ENCODE measurements at places on chromosomes 12 and 14.

DNA sequence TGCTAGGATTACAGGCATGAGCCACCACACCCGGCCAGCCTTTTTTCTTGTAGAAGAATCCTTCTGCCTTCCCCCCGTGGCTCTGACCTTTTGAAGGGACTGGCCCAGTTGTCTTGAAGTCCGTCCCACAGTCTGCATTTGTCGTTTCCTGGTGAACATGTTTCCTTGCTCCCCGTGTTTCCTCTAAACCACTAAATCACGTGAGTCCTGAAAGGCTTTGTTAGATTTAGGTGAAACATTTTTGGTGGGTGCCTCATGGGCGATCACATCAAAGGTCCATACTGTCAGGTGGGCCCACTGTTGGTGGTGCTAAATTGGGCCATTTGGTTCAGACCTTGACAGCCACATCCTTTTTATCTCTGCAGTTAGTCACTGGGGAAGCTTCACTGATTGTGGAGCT is 26.3 kb downstream of the MLXIP start:
- no peak for DNase-seq

GRCh38 chr12:44088647-44089046 is 252.8 kb downstream of the TMEM117 start:
- DNase-seq = no peak

DNA sequence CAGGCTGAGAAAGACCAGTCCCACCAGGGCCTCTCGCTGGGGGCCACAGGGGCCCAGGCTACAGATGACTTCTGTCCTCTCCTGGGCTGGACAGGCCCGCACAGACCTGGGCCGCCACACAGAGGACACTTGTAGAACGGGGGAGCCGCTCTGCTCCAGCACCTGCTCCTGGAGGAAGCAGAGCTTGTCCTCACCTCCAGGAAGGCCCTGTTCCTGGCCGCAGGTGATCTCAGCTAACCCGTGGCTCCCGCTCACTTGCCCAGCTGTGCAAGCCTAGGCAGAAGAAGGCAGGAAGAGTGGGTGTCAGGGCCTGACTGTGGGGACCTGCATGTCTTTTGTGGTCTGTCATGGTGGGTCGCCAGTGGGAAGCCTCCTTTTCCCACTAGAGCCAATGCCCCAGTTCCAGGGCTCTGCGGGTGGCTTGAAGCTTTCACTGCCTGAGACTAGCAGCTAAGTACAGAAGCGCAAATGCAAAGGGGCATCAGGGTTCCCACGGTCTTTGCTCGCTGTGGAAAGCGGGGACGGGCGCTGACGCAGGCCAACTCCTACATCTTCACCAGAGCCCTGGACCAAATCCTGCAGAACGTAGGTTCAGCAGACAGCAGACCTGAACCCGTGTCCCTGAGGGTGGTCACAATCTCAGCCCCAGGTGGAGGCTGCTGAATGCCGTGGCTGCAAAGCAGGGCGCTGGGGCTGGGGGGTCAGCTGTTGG is 8.8 kb upstream of the CEP170B start:
- no peak for DNase-seq

DNA sequence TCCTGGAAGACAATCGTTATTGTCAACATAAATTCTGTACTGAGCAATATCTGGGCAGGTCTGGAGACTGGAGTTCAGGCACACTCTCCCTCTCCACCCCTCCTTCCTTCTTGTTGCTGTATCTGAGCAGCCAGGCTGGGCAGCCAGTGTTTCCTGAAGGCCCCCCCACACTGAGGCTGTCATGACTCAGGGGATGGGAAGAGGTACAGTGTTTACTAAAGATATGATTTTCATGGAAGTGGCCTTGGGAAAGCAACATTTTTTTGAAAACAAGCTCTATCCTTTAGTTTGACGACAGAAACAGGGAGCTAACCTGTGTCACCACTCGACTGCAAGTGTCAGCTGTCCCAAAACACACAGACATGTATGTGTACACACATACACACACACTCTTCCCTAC is 1485.4 kb upstream of the TMEM132C start:
- no peak for DNase-seq

DNA sequence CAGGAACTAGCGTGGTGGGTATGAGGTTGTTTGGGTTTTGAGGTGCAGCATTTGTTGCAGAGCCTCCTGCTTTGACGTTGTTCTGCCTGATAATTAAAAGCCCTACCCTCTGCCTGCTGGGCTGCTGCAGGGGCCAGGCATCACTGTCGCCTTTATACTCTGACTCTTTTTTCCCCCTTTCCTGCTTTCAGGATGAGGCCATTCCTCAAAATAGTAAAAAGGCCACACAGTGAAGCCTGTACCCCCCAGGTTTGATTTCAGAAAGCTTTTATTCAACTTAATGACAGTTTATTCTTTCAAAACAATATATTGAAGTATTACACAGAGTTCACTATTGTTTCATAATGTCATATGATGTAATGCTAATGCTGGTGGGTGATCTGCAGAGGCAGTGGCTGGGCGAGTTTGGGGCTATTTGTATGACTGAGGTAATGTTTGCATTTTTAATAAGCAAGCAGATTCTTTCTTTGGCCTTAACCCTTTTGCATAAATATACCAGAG is 9.1 kb downstream of the BORCS5 start:
- no peak for DNase-seq

- no peak for DNase-seq
Measured at GRCh38 chr14:91244501-91244901, at the start of gene GPR68. GPR68 (minus strand) TSS chr14:91244704; CDS start chr14:91235050, 9,654 bp downstream.

DNA sequence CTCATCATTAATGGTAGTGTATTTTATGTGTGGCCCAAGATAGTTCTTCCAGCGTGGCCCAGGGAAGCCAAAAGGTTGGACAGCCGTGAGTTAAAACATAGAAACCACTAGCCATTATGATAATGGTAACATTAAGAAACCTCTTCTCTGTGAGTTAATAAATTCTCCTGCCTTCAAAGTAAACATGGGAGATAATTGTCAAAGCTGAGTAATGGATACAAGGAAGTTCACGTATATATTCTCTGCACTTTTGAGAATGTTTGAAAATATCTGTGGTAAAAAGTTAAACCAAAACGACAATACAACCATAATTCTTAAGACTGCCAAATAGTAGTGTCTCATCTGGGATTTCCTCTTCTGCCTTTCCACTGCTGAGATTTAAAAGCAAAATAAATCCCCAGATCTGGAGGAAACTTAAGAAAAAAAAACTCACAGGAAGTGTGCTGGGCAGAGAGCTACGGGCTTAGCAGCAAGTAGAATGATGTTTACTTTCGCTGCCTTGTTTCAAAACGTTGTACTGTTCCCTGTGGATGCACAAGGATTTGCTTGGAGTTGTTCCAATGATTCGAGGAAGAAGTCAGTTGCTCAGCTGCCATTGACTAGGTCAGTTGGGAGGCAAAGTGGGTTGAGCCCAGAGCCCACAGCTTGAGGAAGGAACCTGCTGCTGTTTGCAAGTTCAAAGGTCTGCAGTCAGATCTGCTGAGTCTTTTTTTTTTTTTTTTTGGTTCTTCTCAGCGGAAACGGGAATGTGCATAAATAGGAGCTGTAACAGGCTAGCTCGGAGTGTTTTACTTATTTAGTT is 1.7 kb downstream of the TPCN1 start:
- no peak for DNase-seq

DNA sequence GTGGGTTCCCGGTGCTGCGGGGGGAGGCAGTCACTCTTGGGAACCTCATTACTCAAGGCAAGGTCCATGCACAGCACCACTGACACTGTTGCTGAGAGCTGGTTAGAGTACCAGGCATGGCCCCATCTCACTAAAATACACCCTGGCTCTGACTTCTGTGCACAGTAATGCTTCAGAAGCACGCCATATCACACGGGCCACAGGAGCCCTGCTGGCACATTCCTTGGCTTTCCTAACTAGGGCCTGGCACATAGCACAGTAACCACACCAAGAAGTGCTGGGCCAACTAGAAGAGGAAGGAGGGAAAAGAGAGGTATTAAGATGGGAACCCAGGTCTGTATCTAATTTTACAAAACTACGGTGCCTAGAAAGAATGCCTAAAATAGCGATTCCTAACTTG is 13.5 kb upstream of the RAB35 start:
- no peak for DNase-seq

DNA sequence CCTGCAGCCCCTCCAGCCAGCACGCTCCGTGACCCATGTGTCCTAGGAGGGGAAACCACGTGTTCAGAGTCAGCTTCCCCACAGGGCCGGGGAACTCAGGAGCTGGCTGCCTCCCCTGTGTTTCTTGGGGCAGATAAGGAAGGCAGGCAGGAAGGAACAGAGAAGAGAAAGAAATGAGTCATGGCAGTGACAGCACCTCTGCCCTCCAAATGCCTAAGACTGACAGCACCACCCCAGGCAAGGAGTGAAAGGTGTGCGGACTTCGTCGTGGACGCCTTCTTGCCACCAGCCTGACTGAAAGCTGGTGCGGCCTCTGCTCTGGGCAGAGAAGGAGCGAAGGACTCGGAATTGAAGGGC is 167.0 kb upstream of the FKBP4 start:
- DNase-seq = no peak

- DNase-seq = no peak
Measured at GRCh38 chr12:3045494-3045893, 31.7 kb upstream of the TSPAN9 start.

- no peak for DNase-seq
Measured at GRCh38 chr12:3534511-3534910, 43.5 kb downstream of the PRMT8 start.

DNA sequence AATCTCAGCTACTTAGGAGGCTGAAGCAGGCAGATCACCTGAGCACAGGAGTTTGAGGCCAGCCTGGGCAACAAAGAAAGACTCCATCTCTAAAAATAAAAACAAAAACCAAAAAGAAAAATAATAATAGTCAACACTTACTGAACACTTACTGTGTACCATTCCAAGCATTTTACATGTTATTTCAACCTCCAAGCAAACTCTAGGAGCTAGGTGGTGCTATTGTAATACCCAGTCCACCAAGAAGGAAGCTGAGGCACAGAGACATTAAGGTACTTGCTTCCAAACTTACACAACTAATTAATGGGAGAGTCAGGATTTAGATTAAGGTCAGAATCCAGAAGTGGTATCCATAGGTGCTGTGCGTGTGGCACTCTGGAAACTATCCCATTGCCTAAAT is 13.7 kb upstream of the OR6J1 start:
- no peak for DNase-seq

DNA sequence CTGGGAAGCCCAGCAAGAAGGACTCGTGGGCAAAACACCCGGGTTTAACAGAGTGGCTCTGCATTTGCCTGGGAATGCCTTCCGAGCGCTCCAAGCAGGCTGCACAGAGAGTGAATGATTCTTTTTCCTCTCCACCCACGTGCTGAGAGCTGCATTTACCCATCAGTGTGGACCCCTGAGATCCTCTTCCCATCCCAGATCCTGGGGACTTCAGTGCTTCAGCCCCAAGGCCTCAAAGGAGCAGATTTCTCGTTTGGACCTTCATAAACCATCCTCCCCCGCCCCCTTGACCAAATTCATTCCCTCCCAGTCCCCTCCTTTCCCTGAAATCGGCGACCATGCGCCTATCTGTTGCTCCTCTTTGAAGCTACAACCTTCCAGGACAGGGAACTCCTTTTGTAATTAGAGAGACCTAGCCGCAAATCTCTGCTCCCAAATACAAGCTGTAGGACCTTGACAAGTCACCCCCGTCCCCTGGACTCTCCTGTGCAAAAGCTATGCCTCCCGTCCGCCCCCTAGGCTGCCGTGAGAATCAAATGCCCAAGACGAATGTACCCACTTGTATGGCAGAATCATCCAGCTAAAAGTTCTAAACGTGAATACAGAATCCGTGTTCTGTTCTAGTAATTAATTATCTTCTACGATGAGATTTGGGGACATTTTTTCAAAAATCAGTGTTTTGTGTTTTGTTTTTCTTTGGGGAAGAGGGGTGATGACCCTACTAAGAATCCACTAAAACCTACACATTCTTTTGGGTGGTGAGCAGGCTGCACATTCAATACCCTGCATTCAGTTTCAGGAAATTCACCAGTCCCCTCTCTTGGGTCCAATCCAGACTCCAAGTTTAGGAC is 8.8 kb downstream of the TBX5 start:
- DNase-seq = no peak

- no peak for DNase-seq
Measured at GRCh38 chr12:64456119-64456518, 4.2 kb downstream of the TBK1 start.

- no peak for DNase-seq
Measured at GRCh38 chr12:49666176-49666575, 41.0 kb downstream of the FMNL3 start.

DNA sequence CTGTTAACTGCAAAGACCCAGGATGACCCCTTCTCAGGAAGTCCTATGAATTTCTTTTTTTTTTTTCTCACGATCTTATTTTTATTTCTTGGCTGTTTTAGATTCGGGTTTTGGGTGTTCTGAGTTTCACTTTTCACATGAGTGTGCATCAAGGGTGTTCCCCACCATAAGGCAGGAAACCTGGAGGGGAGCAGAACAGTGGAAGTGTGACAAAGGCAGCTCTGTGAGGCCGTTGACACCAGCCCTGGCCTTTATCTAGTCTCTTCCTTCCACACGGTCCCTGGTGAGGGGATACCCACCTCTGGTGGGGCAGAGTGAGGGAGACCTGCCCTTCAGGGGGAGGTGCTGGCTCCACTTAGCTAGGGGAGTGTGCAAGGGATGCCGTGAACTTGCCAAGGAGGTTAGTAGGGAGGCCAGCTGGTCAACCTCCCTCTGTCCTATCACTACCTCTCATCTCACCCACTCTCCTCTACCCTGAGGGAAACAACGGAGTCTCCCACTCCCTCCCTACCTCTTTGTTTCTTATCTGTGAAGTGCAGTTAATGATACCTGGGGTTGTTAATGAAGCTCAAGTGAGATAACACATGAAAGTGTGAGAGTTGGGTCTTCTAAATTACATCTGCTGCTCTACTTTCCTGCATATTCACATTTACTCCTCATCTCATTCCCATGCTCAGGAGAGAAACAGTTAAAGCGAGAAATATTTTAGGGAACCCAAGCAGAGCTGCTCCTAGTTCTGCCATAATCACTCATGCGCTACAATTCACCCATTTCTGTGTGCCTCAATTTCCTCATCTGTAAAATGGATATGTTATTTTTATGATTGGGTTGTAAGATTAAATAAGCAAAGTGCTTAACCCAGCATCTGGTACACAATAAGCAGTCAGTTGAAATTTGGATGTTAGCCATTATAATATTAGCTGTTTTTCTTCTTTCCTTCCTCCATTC is 4.4 kb upstream of the GALNT6 start:
- no peak for DNase-seq

DNA sequence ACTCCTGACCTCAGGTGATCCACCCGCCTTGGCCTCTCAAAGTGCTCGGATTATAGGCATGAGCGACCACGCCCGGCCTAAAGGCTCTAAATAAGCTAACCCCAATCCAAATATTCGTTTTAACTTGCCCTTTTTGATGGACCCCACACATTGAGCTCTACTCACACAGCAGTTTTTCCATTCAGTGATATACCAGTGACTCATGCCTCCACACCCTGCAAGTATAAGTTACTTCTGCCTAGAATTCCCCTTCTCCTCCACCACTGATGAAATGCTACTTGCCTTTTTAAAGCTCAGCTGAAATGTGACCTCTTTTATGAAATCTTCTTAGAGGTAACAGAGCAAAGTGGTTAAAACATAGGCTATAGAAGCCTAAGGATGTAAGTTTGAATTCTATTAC is 68.8 kb downstream of the EXOC5 start:
- DNase-seq = no peak

DNA sequence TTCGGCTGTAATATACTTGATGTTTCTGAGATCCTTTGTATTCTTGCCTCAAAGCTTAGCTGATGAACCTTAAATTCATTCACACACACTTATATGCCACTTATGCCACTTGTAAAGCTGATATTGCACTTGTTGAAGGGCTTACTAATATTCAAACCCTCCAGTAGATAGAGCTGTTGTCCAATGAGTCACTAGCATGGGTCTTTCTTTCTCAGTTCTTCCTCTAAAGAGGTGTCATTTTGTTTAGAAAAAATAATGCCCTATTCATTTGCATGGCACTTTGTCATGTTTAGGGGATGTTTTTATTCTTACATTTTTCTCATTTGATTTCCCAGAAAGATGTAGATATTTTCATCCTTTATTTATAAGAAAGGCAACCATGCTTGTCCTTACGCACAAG is 56.4 kb downstream of the MON2 start:
- no peak for DNase-seq
